H7 (cell line): ENCODE measurements at places on chromosomes 1 and 21. TPM values are rescaled to one million over a fixed set of nuclear protein-coding genes. Genes with fewer than 3 reads are reported as not detected.

DNA sequence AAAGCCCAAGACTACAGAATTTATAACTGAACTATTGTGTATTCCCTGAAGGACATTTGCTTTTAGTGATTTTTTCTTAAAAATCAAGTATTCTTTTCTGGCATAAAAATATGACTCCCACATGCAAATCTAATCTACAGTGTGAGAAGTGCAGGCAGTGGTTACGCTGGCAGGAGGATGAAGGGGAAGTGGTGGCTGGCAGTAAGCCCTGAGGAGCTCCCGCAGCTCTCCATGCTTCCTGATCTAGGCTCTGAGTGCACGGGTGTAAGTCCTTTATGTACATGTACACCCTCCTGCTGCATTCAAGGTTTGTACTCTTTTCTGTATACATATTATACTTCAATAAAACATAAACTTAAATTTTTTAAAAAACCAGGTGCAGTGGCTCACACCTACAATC lies 67.5 kb upstream of the PRDX6 start:
- no peak for DNase-seq

DNA sequence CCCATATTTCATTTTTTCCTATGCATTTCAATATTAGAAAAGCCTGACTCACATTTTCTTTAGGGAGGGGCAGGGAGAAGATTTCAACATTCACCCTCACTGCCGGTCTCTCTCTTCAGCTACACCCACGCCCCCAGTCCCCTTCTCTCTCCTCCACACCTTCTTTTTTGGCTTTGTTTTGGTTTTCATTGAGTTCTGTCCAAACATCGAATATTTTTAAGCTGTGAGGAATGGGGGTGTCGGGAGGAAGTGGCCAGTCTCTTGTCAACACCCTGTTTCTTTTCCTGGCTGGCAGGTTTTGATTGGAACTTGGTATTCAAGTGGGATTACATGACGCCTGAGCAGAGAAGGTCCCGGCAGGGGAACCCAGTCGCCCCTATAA lies 177.3 kb downstream of the PGBD5 start:
- no peak for DNase-seq

GRCh38 chr1:100036718-100037655 lies 67.2 kb downstream of the SLC35A3 start:
- DNase-seq, result peak; percentile 23

- no peak for DNase-seq
Observed at GRCh38 chr1:156959414-156959813, 39.0 kb downstream of the LRRC71 start.

DNA sequence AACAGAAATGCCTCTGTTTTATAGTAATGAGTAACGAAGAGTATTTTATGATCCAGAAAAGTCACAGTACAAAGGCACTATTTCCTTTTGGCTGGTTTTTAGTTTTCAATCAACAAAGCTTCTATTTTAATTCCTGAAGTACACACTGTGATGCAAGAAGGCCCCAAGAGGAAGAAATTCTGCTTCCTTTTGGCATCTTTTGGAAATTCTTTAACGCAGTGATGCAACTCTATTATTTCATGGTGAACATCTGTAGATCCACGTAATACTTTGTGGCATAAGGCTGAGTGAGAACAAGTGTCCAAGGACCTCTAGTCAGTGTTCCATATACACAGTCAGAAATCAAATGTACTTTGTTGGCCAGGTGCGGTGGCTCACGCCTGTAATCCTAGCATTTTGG lies 137.5 kb downstream of the TGFB2 start:
- DNase-seq, result no peak

DNA sequence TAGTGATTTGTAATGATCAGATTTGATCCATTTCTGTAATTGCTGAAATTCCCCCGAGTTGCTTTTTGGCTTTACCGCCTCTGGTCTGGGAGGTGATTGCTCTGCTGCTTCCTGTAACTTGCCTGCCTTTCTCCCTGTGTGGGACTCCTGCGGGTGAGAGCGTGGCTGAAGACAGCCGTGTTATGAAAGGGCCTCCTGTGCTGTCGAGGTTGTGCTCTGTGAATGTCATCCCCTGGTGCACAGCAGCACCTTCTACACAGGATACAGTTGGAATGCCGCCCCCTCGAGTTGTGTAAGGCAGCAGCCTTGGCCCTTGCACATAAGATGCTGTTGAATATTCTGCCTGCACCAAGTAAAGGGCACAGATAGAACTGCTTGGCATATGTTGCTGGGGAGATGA lies 5.9 kb downstream of the SOD1 start:
- DNase-seq, result no peak

DNA sequence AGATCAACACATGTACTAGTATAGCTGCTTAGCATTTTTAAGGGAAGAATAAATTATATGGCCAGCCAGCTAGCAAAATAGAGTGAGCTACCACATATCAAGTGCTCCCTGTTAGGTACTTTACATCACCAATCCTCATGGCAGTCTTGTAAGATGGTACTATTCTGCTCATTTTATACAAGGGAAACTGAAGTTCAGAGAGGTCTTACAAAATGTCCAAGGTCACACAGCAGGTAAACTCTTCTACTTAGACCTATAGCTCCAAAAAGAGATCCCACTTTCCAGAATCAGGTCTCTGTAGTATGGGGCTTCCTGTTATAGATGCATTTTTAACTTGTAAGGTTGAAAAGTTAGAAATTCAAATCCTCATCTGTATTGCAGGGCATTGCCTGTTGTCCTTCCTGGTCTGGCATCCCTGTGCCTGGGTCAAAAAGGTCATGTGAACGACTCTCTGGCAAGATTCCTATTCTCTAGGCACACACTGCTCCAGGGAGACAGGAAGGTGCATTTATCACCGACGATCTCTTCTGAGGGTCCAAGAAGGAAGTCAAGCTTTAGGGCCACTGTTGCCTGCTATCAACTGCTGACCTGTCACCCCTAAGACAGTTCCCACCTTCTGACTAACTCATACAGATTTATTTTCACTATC lies 41.1 kb downstream of the TRIT1 start:
- DNase-seq, result no peak

- DNase-seq, result no peak
Observed at GRCh38 chr21:44947930-44948331, 8.1 kb downstream of the SLX9 start.

DNA sequence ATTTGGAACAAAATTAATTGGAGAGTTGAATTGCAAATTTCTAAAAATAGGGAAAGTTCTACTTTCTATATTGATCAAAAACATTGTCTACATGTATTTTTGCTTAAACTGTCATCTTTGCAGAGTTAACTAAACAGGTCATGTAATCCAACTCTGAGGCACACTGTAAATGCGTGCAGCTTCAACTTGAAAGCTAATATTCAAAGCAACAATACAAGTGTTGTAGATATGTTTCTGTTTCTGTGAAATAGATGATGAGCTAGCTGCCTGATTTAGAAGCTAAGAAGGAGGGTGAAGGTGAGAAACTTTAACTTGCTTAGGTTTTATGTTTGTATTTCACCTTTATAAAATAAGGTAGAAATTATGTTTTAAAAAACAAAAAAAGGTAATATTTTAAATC lies 77.2 kb downstream of the IVNS1ABP start:
- DNase-seq, result no peak

GRCh38 chr21:14457762-14458161 lies 74.8 kb upstream of the HSPA13 start:
- no peak for DNase-seq

GRCh38 chr1:18556364-18556763 lies 74.3 kb upstream of the PAX7 start:
- DNase-seq, result peak; percentile 66

GRCh38 chr1:174968750-174969244 lies 30.9 kb upstream of the CACYBP start:
- DNase-seq, result no peak

DNA sequence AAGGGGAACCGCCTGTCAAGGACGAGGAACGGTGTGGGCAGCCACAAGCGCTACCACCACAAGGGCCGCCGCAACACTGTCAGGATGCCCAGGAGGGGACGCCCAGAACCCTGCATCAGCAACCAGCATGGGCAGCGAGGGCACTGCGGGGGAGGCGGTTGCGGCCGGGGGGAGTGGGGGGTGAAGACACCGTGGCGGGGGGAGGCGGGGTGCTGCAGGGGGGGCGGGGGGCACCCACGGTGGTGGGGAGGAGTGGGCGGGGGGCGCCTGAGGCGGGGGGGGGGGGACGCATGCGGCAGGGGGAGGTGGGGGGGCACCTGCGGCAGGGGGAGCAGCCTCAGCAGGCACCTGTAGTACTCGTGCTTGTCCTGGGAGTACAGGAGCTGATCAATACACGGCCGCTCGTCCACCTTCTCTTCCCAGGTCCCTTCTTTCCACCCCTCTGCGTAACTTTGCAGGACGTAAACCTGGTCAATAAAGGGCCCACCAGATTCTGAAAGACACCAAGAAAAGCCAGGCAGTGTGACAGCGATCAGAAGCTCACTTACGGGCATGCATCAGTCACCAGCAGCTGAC lies 4.6 kb downstream of the POFUT2 start:
- DNase-seq, result no peak

- peak; percentile 42 for DNase-seq
Observed at GRCh38 chr1:180192172-180192571, 37.5 kb downstream of the QSOX1 start.

DNA sequence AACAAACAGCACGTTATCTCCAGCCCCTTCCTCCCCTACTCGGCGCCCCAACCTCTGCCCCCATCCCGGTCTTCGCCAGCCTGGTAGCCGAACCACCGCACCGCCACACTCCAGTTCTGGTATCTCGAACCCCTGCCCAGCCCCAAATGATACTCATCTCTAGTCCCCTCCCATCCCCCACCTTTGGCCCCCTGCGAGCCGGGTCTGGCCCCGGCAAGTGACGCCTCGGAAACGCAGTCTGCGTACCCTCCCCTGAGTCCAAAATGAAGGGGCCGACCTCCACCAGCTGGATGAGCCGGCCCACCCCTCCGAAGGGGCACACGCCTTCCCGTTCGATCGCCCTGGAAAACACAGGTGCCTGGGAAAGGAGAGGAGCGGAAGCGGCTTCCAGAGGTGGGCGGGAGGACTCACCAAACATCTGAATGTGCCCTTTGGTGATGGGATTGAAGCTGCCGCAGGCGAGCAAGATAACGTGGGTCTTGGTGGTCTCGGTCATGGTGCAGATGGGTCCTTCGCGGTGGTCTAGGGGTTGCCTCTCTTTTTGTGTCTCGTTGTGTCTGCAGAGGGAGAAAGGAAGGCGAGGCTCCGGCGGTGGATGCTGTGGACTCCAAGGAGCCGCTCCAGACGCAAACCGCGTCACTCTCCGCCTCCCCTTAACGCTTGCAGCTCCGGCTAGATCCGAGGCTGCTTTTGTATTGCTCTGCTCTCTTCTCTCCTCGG lies at the start of gene NMNAT2:
Gene NMNAT2 (minus strand): TSS at position 609 of the 720 bp plus-strand sequence. CDS start 113 bp downstream, at position 496.
- DNase-seq, result peak; percentile 78

DNA sequence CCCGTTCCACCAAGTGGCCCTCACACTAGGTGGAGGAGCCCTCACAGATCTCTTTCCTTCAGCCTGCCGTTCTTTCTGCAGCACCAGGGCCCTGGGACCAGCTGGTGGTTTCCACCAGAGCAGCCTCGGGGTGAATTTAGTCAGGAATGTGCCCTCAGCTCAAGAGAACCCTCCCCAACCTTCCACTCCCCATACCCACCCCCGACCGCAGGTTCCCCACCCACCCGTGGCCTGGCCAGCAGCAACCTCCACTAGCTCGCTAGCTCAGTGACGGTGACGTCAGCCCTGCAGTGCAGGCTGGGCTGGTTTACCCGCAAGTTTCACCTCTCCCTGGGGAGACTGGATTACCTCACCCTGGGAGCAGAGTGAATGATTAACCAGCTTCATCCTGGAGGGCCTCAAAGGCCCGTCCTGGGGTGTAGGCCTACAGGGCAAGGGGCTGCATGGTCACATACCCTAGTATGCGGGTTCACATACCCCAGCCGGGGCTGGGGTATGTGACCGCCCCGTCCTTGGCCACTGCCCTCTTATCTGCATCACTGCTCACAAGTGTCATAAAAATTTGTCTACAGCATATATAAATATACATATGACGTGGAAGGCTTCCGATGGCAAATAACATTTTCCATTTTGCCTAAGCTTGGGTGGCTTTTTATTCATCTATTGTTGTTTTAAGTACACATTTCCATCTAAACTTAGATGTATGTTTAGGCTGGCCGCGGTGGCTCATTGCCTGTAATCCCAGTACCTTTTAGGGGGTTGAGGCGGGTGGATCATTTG lies 24.5 kb downstream of the ELF3 start:
- peak; percentile 56 for DNase-seq

- no peak for DNase-seq
Observed at GRCh38 chr21:34974162-34974981, 74.7 kb downstream of the RUNX1 start.

DNA sequence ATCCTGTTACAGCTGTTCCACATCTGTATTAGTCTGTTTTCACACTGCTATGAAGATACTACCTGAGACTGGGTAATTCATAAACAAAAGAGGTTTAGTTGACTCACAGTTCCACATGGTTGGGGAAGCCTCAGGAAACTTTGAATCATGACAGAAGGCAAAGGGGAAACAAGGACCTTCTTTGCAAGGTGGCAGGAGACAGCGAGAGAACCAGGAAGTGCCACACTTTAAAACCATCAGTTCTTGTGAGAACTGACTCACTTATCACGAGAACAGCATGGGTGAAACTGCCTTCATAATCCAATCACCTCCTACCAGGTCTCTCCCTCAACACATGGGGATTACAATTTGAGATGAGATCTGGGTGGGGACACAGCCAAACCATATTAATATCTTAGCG lies 110.3 kb upstream of the TRABD2B start:
- no peak for DNase-seq

DNA sequence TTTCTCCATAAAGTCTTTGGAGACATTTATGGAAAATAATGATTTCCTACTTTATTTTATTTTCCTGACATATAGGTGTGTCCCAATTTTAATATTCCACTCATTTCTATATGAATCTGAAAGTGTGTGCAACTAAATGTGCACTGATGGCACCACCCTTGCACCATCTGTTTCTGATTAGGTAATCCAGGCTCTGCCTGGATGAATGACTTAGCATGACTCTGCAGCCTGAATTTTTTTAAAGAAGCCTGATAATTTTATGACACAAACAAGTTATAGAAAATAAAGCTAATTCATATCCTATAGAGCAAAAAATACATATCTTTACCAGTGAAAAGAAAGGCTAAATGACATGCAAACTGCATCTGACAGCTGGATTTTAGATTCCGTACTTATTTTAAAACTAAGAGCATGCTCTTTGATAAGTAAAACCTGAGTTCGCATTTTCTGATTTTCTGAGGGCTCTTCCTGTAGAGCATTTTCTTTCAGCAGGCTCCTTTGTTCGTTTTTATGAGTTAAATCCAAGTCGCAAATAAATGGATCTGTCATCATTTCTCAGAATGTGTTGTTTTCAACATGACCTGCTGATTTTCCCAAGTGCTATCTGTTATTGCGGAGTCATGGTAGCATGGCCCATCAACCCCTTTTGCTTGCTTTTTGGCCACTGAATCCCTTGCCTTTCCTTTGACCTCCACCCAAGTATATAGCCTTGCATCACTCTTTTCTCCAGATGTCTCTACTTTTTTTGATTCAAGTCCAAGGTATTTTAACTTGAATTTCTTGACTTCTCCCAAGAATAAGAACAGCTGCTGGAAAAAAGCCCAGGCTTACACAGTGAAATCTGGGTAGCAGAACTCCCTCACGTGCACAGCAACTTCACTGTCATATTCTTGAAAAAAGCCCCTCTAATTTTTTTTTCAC lies 52.8 kb upstream of the LYPLAL1 start:
- no peak for DNase-seq

GRCh38 chr1:198878566-198878965 lies 239.7 kb downstream of the PTPRC start:
- no peak for DNase-seq

Gene KCND3
- total RNA-seq, result 0.21 and 0.63 TPM in 2 replicates

Gene NPHS2
- not detected in 2 replicates for total RNA-seq

Gene KLHDC9
- 21.9 and 23.2 TPM in 2 replicates for total RNA-seq

Gene OLIG2
- total RNA-seq, result 0.17 and 0.67 TPM in 2 replicates

Gene MAP1LC3C
- 0.76 and 1.3 TPM in 2 replicates for total RNA-seq

Gene RGS16
- total RNA-seq, result 22.0 and 29.1 TPM in 2 replicates

Gene PDE9A
- 24.2 and 37.9 TPM in 2 replicates for total RNA-seq

Gene SLC9C2
- total RNA-seq, result not detected in 2 replicates

Gene RGS4
- 0.26 and 1.0 TPM in 2 replicates for total RNA-seq
